Activated gamma-delta T cell (primary cell): ENCODE measurements at places on chromosomes 3 and 15.

GRCh38 chr3:11187681-11188080 is 33.4 kb downstream of the HRH1 start:
- no peak for DNase-seq

GRCh38 chr3:113136071-113136470 is 75.3 kb upstream of the BOC start:
- no peak for DNase-seq

DNA sequence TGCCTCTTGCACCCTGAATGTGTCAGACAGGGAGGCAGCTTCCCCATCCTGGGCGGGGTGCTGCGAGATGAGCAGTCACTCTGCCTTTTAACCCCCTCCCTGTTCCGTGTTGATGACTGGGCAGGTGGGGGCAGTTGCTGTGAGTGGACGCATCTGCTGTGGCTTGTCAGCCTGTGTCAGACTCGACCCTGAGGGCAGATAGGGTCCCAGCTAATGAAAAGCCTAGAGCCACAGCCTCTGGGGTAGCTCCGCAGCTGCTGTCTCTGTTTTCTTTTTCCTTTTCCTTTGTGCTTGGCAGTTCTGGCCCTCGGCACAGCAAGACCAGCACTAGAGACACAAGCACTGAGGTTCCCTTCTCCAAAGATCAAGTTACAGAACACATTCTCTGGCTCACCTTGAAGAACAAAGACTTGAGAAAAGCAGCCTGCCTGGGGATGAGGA is 43.0 kb upstream of the GLCE start:
- no peak for DNase-seq

DNA sequence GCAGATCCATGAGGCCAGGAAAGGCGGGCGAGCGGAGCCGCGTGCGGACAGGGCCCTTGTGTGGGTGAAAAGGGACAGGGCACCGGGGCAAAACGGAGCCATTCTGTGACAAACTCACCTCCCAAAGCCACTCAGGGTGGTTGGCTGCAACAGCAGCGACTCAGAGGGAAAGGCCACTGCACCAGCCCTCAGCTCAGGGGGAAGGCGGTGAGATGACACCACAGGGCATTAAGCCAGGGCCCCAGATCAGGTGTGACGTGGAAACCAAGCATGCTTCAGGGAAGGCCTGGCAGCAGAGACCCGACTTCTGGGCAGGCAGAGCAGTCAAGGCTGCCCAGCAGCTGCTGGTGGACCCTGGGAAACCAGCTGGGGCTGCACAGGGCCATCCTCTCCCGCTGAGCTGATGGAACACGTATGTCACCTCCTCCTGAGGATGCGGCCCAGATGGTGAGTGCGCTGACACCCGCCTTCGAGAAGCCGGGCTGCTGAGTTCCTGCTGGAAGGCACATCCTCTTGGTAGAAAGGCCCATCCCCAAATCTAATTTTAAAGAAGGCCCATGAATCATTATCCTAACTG is 82.3 kb downstream of the CHSY1 start:
- no peak for DNase-seq

DNA sequence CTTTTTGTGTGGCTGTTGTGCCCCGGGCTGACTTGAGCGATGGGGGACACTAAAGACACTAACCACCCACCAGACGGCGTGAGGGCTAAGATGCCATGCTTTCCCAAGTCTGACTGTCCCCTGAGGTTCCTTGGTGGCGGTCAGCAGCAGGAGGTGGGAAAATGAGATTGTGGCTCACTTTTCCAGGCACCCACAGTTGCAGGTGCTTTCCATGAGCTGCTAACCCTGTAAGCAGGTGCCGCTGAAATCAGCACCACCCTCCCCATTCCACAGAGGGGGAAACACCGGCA is 17.7 kb downstream of the PRR23E start:
- DNase-seq, result no peak

DNA sequence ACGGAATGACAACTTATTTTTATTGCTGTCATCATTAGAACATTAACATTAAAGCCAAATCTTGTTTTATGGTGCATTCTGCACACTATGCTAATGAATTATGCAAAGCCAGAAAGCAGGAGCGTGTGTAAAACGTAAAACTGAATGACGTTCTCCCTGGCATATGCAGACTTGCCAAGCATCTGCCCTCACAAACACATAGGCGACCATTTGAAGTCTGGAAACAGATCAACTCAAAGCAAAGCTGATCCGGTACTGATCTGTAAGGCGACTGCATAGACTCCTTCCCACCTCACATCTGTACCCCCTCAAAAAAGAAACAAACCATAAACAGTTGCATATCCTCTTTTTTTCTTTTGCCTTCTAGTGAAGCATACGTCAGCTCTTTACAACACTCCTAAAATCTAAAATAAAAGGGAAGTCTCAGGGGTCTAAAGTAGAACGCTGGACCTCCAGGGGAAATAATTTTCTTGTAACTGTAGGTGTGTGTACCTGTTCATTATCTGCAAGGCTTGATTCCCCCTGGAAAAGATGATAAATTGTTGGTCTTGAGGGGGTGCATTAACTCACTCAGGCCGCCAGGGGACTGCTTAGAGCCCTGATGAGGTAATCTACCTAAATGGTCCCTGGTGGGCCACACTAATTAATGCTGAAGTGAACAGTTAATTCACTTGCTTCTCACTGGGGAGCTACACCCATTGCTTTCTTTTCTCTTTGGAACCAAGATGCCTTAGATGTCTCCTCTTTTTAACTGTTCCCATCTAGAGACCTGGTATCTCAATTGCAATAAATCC is 231.4 kb downstream of the CDIN1 start:
- DNase-seq, result no peak

DNA sequence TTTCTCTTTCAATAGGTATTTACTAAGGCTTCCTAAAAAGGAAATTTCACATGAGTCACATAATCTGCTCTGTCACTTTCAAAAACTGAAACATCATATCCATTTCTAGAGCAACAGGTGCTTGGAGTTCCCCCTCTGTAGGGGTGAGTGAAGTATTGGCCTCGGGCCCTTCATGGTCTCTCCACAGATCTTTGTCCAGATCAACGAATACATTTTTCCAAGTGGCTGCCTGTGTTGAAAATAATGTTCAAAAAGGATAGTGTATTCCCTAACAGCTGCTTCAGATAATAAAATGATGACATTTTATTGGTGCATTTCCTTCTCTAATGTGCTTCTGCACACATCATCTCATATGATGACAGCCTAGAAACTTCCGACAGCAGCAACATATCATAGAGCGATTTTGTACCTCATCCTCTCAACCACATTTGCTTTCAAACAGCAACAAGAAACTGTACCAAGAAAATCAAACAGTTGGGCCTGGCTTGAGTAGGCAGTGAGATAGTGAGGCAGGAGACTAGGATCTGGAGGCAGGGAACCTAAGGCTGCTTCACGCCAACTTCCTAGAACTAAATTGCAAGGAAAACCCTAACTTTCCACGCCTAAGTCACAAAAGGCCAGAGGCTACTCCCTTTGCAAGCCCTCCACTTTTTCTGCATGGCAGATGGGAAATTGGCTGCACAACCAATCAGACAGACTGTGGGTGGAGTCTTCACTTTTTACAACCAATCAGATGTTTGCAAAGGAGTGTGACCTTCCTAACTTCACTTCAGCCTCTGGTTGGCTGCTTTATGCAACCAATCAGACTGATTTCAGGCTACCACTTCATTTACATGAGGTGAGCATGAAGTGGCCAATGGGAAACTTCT is 340.2 kb downstream of the LRRC3B start:
- no peak for DNase-seq

- DNase-seq, result no peak
Observed at GRCh38 chr3:146177519-146177918, 16.5 kb upstream of the PLOD2 start.

GRCh38 chr3:59432665-59433064 is 382.8 kb upstream of the CFAP20DC start:
- no peak for DNase-seq
